ENCODE measurements at places on chromosomes 7 and 10.

GRCh38 chr7:43691611-43692010 lies 37.7 kb downstream of the COA1 start:
- no peak for DNase-seq

DNA sequence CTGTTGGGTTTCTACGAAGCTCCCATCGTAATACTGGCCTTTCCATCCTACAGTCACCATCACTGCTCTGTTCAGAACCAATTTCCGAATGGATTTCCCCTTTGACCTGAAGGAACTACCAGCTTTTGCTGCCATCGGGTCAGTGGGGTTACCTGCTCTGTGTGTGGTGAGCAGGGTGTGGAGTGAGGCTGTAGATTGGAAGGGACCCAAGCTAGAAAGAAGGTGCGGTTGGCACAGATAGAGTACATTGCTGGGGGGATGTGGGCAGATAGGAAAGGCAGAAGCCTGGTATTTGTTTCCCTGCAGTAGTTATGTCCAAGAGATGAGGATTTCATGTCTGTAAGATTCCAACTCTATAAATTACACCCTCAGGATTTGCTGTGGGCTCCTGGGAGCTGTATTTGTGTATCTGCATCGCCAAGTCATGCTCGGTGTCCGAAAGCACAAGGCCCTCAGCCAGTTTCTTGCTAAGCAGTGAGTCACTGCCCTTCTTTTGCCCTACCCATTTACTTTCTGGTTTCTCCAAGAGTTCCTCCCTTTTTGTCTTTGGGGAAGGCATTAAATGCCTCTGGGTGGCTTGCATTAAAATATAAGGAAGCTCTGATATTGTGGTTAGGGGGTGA lies 15.4 kb downstream of the CLCN1 start:
- no peak for DNase-seq

DNA sequence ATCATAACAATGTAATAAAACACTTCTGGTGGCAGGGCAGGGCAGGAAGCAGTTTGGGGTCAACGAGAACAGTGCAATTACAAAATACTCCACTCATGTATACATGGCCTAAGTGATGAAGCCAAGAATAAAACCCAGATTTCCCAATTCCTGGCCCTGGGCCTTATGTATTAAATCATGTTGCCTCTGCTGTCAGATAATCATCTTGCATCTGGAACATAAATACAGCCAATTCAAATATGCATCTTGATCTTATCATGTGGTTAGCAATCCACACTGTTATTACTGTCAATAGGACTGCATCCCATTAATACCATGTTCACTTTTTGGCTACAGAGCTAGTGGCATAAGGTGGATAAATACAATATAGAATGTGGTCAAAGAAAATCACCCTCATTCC lies 186.5 kb upstream of the SLC25A13 start:
- no peak for DNase-seq

- no peak for DNase-seq
These were observed 23.7 kb upstream of the TRIM24 start for GRCh38 chr7:138436388-138436787.

DNA sequence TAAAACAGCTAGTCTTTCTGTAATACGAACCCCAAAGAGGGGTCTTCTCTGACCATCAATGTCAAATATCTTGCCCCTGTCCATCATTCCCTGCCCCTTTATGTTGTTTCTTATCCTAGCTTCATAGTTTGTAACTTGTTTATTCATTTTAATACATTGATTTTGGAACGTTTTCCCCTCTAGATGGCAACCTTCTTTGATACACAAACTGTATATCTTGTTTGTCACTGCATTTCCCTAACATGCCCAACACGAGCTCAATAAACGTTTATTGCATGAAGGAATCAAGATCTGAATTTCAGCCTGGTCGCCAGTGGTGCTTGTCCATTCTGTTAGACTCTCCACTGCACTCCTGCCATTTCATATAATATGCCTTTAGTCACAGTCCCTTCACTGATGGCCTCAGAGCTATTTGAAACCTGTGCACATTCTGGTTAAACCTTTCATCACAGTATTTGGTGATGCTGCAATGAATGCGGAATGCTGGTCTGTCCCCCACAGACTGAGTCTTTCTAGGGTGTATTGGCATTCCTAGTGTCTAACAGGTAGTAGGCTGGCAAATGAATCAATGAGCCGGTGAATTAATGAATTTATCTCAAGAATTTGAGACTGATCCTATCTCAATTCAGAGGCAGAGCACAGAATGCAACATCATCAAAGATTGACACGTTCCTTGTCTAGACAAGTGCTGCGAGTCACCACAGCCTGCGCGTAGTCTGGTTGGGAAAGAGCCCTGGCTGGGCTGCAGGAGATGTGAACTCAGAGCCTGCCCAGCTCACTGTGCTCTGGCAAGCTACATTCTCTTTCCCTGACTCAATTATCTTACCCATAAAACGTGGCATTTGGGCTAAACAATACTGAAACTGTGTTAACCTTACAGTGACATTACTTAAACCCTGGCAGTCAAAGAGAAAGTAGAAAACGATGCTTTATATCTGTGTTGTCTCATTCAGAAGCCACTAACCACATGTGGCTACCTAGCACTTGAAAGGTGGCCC lies 55.2 kb upstream of the FRMD4A start:
- DNase-seq = no peak

GRCh38 chr10:24381235-24382010 lies 172.5 kb downstream of the KIAA1217 start:
- no peak for DNase-seq

- no peak for DNase-seq
These were observed 424.0 kb downstream of the PLXNA4 start for GRCh38 chr7:132152131-132152889.

DNA sequence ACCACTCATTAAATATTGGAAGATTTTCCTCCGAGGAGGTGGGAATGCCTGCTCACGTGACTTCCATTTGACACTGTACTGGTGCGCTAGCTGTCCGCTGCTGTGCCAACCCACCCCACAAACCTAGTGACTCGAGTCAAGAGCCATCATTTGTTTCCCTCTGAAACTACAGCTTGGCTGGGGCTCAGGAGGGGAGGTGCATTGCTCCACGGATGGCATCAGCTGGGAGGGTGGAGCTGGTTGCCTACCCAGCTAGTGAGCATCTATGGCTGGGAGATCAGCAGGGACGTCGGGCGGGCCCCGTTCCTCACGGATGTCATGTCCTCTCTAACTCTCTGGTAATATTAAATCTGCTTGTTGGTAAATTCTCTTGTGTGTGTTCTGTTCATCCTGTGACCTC lies 9.5 kb upstream of the FOXL3 start:
- no peak for DNase-seq

DNA sequence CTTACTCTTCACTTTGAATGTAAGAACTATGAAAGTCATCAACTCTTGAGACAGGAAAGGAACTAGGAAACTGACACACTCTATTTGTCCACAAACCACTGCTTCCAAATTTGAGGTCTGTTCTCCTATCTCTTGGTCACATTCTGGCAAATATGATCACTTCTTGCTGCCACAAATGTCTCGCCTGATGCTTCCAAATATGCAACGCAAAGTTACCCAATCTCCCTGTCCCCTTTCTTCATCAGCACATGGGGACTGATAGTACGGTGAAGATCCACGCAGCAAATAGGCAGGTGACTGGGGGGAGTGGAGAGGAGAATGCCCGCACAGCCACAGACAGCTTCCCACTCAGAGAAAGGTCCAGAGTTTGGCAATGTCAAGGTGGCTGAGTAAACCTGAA lies 92.6 kb upstream of the TCF7L2 start:
- DNase-seq = no peak

DNA sequence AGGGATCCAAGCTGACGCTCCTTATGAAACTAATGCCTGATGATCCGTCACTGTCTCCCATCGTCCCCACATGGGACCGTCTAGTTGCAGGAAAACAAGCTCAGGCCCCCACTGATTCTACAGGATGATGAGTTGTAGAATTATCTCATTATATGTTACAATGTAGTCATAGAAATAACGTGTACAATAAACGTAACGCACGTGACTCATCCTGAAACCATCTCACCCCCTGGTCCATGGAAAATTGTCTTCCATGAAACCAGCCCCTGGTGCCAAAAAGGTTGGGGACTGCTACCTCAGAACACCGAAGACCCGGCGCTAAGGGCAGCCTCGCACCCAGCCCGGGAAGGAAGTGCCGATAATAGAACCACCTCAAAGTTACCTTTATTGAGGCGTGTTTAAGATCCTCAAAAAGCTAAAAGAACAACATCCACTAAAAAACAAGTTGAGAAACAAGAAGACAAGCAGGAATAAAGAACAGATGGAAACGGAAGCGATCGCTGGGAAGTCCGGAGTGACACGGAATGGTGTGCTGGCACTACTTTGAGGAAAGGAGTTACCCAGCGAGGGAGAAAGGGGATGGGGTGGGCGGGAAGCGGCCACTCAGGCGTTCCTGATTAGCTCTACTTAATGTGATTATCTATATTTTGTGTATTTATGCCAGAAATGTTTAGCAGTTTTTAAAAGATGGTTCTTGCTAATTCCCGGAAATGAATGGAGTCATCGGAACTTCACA lies 50.1 kb upstream of the PRKAR1B start:
- no peak for DNase-seq

GRCh38 chr10:129411393-129411705 lies 55.7 kb upstream of the MGMT start:
- DNase-seq = no peak

GRCh38 chr7:80182630-80183276 lies 48.1 kb downstream of the GNAI1 start:
- no peak for DNase-seq

- no peak for DNase-seq
These were observed 207.6 kb downstream of the PHTF2 start for GRCh38 chr7:78006063-78006755.

GRCh38 chr7:66679633-66680244 lies 51.1 kb downstream of the KCTD7 start:
- DNase-seq = no peak

DNA sequence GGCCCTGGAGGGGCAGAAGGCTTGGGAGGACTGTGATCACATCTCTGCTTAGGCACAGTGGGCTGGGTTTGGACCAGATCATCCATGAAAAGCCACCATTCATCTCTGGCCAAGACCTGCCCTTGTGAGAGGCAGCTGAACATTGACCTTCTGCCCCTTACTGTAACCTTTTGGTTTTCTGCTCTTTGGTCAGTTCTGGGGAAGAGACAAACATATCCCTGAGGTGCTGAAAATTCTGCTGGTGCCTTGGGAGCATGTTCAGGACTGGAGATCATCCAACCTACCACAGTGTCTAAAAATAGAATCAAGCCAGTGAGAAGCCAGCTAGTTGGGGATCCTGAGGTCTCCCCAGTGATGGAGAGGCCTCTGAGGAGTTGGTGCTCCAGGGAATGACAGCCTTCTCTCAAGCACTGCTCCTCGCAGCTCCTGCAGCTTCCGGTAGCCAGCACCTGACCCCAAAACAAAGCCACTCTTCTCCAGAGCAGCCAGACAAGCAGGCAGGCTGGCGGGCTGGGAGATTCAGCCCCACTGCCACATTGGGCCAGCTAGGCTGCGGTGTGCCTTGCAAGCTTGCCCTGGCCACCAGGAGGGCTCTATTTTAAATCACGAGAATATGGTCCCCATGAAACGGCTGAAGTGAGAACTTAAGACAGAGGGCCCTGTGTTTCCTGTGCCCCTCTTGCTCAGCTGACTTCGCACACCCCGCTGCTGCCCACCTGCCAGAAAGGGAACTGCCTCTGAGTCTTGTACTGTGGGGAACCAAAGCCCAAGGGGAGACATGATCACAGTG lies 37.8 kb upstream of the UBE2H start:
- no peak for DNase-seq

DNA sequence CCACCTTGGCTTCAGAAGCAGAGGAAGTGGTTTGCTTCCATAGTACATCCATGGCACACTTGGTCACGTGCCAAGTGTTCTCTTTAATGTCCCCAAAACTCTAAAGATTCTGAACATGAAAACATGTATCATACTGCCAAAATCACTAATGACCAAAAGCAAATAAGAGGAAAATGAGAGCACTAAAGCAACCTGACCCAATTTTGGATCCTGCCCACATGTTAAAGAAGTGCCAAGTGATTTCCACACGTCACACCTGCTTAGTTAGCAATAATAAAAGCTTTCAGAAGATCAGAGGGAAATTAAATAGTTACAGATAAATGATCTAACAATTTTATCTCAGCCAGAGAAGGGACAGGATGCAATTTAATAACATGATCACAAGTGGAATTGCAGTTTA lies 1170.0 kb downstream of the XPNPEP1 start:
- DNase-seq = no peak

GRCh38 chr10:28533571-28534304 lies 820 bp downstream of the WAC start:
- DNase-seq = peak; percentile 53

DNA sequence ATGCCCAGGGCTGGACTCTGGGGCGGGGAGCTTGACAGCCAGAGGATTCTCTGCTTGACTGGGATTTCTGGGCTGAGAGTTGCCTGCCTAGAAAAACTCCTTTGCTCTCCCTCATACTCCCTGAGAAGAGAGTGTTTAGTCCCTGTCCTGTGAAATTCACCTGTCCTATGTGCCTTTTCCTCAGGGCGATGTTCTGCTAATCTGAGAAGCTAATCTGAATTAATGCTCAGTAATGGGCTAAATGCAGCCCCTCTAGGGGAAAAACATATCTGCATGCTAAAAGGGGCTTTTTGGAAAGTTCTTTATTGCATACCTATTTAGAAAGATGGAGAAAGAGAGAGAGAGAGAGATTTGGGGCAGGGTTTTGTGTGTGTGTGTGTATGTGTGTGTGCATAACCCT lies 454.4 kb downstream of the GATA3 start:
- no peak for DNase-seq

GRCh38 chr10:77252380-77253146 lies 385.0 kb downstream of the KCNMA1 start:
- no peak for DNase-seq

DNA sequence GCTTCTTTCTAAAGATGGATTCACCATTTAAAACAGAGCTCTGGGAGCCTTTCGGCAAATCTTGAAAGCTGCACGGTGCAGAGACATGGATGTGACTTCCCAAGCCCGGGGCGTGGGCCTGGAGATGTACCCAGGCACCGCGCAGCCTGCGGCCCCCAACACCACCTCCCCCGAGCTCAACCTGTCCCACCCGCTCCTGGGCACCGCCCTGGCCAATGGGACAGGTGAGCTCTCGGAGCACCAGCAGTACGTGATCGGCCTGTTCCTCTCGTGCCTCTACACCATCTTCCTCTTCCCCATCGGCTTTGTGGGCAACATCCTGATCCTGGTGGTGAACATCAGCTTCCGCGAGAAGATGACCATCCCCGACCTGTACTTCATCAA lies 3.7 kb downstream of the GPER1 start:
- DNase-seq = no peak

GRCh38 chr10:16314259-16314658 lies 122.6 kb upstream of the PTER start:
- DNase-seq = no peak

GRCh38 chr7:4189131-4189570 lies 492.9 kb upstream of the FOXK1 start:
- no peak for DNase-seq

- DNase-seq = no peak
These were observed 14.2 kb downstream of the MTURN start for GRCh38 chr7:30148951-30149459.

GRCh38 chr10:7383442-7383841 lies 27.4 kb downstream of the SFMBT2 start:
- DNase-seq = no peak
